ENCODE measurements at places on chromosomes 2 and 18. TPM values are rescaled to one million over a fixed set of nuclear protein-coding genes. Genes with fewer than 3 reads are reported as not detected.
A peak's percentile ranks its signal among the peaks of the same experiment; 100 is the strongest.

- DNase-seq: peak; percentile 55
Observed at GRCh38 chr2:65291216-65292105, 63.8 kb downstream of the ACTR2 start.

GRCh38 chr2:227677928-227678327 lies 11.3 kb downstream of the SCYGR5 start:
- no peak for DNase-seq

DNA sequence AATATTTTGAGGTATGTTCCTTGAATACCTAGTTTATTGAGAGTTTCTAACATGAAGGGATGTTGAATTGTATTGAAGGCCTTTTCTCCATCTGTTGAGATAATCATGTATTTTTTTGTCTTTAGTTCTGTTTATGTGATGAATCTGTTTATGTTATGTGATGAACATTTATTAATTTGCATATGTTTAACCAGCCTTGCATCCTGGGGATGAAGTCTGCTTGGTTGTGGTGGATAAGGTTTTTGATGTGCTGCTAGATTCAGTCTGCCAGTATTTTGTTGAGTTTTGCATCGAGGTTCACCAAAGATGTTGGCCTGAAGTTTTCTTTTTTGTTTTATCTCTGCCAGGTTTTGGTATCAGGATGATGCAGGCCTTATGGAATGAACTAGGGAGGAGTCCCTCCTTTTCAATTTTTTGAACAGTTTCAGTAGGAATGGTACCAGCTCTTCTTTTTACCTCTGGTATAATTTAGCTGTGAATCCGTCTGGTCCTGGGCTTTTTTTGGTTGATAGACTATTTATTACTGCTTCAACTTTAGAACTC lies 71.9 kb downstream of the EPC2 start:
- no peak for DNase-seq

DNA sequence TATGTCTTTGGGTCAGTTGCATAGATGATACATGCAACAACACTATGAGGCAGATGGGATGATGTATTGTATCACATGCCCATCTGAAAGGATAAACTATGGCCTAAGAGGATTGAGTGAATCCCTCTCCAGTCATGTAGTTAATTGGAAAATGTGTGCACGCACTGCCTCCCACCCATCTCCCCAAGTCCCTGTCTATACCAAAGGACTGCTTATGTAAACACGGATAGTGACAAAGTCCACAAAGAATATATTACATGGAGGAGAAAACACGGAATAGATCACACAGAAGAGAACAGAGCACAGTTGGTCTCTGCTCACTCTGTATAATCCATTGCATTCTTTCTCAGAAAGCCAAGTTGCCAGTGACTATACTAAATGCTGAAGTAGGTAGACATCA lies 82.4 kb downstream of the NCKAP5 start:
- DNase-seq: no peak

- no peak for DNase-seq
Observed at GRCh38 chr2:104804148-104804890, 49.6 kb upstream of the POU3F3 start.

GRCh38 chr2:232628466-232629128 lies 4.8 kb upstream of the EFHD1 start:
- DNase-seq: no peak

GRCh38 chr2:42953216-42953615 lies 160.8 kb upstream of the HAAO start:
- DNase-seq: no peak

DNA sequence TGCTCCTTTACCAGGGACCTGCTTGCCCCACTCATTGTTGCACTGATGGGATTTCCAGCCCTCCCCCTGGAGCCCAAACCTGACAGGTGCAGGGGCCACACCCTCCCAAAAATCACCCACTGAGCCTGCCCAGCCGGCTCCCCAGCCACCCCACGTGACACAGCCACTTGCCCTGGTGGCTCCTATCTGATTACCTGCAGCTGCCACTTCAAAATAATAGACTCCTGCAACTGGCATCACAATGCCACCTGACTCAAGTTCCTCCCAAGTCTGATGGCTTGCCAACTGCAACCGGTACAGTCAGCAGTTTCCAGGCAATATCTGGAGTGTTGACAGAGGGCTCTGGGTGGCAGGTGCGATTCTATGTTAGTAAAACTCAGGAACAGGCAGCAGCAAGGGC lies 66.2 kb downstream of the CRACDL start:
- peak; percentile 92 for DNase-seq

DNA sequence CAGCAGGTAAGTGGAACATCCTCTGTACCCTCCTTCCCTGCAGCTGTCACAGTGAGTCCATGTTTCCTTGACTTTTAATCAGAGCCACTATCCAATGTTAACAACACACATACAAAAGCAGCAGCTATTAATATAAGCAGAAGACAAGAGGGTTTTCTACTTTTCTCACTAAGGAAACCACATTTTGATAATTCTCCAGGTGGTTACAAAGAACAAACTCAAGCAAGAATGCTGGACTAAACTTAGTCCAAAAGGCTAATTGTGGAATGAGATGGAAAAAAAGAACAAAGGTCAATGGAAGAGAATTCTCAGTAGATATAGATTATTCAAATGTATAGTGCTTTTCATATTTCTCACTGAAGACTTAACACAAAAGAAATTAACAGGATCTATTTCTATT lies 176.9 kb upstream of the SLC39A10 start:
- no peak for DNase-seq

DNA sequence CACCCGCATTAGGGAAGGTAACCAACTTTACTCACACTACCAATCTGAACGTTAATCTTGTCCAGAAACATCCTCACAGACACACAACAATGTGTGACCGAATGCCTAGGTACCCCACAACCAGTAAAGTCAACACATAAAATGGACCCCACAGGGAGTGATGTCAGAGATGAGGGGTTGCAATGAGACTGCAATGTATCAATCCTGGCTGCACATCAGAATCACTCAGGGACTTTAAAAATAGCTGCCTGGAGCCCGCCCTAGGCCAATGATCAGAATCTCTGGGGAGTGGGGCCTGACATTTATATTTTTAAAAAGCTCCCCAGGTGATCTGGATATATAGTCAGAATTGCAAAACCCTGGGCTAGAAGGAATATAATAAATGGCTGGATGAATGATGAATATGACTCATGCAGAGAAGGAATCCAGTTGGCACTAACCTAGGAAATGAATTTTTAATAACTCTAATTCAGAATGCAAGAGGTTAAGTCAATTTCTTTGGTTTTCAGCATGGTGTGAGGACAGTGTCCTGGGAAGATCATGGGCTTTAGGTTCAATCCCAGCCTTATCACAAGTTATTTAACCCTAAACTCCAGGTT lies 92.8 kb downstream of the COLEC12 start:
- no peak for DNase-seq

GRCh38 chr2:183284606-183285005 lies 160.4 kb downstream of the NUP35 start:
- DNase-seq: peak; percentile 17

DNA sequence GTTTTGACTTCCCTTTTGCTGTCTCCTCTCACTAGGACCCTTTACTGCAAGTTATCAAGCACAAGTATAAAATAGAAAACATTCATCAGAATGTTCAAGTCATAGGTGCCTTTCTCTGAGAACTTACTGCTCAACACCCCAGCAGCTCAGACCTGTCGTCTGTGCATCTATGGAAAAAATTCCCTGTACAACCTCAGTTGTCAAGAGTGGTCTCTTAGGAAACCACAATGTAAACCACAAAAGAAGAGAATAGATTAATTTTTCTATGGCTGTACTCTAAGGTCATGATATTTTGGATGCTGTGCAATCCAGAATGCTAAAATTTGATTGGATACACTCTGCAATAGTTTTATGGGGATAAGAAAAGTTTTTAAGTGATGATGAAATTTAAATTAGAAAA lies 84.1 kb downstream of the RBMS1 start:
- DNase-seq: no peak

DNA sequence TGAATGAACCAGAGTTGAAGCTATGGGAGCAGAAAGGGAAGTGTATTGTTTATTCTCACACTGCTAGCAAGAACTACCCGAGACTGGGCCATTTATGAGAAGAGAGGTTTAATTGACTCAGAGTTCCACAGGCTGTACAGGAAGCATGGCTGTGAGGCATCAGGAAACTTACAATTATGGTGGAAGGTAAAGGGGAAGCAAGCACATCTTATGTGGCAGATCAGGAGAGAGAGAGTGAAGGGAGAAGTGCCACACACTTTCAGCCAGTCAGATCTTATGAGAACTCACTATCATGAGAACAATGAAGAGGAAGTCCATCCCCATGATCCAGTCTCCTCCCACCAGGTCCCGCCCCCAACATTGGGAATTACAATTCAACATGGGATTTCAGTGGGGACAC lies 383.2 kb upstream of the SLC14A2 start:
- DNase-seq: no peak

GRCh38 chr2:241612156-241613016 lies 24.6 kb downstream of the THAP4 start:
- no peak for DNase-seq

- peak; percentile 13 for DNase-seq
Observed at GRCh38 chr2:102442967-102443828, 20.2 kb downstream of the IL18RAP start.

GRCh38 chr2:60948926-60949579 lies 67.7 kb downstream of the REL start:
- DNase-seq: peak; percentile 69

DNA sequence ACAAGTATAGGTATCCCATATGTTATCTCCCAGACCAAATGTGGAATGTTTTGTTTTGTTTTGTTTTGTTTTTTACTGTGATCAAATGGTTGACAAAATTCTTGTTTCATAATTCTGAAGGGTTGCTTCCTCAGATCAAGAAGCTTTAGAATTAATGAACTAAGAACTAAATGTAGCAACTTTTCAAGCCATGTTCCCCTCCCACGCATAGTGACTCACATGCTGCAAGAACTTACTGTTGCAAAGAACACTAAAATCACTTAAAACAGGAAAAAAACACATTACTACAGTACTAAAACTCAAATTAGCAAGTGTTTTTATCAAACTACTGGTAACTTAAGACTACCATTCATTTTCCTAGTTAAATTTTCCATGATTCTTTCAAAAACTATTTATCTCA lies 30.6 kb downstream of the HNRNPLL start:
- DNase-seq: peak; percentile 27

- no peak for DNase-seq
Observed at GRCh38 chr2:62410015-62410453, 96.0 kb downstream of the TMEM17 start.

- DNase-seq: peak; percentile 41
Observed at GRCh38 chr18:48996901-48997463, 46.2 kb upstream of the SMAD7 start.

GRCh38 chr18:24535527-24536295 lies 75.3 kb downstream of the HRH4 start:
- DNase-seq: no peak

- DNase-seq: peak; percentile 80
Observed at GRCh38 chr2:18301421-18302139, 258.9 kb downstream of the RDH14 start.

DNA sequence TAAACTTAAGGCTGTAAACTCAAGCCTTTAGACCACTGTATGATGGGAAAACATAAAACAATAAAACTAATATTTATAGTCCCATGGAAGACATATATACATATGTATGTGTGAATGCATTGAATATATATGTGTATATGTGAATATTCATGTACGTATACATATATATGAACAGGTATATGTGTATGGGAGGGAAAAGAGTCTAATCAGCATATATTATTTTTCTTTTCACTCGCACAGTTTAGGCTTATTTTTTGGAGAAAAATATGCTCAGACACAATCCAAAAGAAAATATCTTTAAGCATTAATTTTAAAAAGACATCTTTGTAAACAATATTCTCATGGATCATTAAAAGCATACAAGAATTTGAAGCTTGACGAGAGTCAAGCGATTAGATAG lies 22.7 kb downstream of the COL4A4 start:
- no peak for DNase-seq

- DNase-seq: no peak
Observed at GRCh38 chr2:172564376-172564775, 8.5 kb downstream of the PDK1 start.

- DNase-seq: no peak
Observed at GRCh38 chr2:174602745-174603144, 5.1 kb upstream of the WIPF1 start.

- no peak for DNase-seq
Observed at GRCh38 chr18:64091526-64091925, 57.4 kb downstream of the LINC00305 start.

- DNase-seq: no peak
Observed at GRCh38 chr2:190488516-190489233, 45.8 kb downstream of the NEMP2 start.

DNA sequence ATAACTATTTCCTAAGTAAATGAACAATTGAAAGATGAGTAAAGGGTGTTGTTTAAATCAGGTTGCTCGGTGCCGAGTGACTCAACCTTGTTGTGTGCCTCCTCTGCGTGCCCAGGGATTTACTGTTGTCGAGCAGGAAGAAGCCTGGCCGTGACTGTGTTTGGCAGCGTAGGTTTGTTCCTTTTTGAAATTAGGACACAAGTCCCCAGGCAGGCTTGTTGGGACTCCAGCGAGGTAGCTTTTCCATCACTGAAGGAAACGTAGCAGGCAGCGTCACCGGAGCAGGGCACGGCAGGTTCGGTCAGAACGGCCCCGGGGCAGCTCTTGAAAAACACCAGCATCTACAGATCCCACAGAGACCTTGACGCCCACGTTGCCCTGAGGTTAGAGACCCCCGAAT lies 48.6 kb downstream of the TMEM18 start:
- peak; percentile 3 for DNase-seq

DNA sequence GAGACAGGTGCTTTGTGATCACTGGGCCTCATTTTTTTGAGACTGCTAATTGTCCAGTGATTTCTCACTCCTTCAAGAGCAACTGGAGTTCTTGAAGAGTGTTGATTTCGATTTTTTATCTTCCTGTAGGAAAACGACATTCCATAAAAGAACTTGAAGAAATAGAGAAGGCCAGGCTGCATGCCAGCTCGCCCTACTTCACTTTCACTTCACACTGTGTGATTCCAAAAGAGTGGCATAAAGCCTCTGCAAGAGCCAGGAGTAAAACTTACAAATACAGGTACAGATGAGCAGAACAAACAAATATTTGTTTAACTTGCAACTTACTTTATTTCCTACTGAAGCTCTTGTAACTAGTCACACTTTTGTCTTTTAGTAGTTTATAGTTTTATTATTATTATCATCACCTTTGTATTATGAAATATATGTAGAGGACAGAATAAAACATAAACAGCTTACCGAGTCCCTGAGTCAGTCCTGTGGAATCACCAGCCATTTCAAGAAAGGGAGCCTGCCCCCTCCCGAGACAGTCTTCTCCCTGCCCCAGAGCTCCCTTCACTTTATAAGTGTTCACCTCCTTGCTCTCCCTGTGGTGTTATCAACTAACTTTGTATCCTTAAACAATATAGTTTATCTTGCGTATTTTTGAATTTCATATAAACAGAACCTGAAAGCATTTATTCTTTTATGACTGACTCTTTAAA lies 8.7 kb downstream of the FAM228A start:
- DNase-seq: no peak

- no peak for DNase-seq
Observed at GRCh38 chr18:30328839-30329238, 713.7 kb downstream of the DSC3 start.

The SP5 gene
- total RNA-seq: not detected

The LTBP1 gene
- 14.4 TPM for total RNA-seq

The STARD6 gene
- not detected for total RNA-seq

The ABHD1 gene
- not detected for total RNA-seq

The RGPD4 gene
- not detected for total RNA-seq

The LOXHD1 gene
- not detected for total RNA-seq

The PARD3B gene
- total RNA-seq: 9.7 TPM

The RASGRP3 gene
- total RNA-seq: 5.2 TPM

The CREG2 gene
- 6.9 TPM for total RNA-seq

The LIMS3 gene
- total RNA-seq: 17.0 TPM

The SNORC gene
- 2.6 TPM for total RNA-seq

The SERPINB5 gene
- not detected for total RNA-seq

All from myocyte (in vitro differentiated cells).